Placental epithelial cell (primary cell): ENCODE measurements at places on chromosomes 13 and 19. TPM values are rescaled to one million over a fixed set of nuclear protein-coding genes. Genes with fewer than 3 reads are reported as not detected.

The MTRF1 gene
- 11.0 and 13.0 TPM in 2 replicates for total RNA-seq

The PRR22 gene
- total RNA-seq, result 0.79 TPM in 1 of 2 replicates, not detected in the other

The SLC27A5 gene
- total RNA-seq, result 4.4 and 6.3 TPM in 2 replicates

The ZNF625 gene
- 11.0 and 14.0 TPM in 2 replicates for total RNA-seq

The APOC4 gene
- total RNA-seq, result not detected in 2 replicates

The RGS9BP gene
- 0.54 and 0.79 TPM in 2 replicates for total RNA-seq

The DENND1C gene
- not detected in 2 replicates for total RNA-seq

The S1PR5 gene
- 0.39 TPM in 1 of 2 replicates, not detected in the other for total RNA-seq
